ENCODE measurements at places on chromosomes 5 and 9.

DNA sequence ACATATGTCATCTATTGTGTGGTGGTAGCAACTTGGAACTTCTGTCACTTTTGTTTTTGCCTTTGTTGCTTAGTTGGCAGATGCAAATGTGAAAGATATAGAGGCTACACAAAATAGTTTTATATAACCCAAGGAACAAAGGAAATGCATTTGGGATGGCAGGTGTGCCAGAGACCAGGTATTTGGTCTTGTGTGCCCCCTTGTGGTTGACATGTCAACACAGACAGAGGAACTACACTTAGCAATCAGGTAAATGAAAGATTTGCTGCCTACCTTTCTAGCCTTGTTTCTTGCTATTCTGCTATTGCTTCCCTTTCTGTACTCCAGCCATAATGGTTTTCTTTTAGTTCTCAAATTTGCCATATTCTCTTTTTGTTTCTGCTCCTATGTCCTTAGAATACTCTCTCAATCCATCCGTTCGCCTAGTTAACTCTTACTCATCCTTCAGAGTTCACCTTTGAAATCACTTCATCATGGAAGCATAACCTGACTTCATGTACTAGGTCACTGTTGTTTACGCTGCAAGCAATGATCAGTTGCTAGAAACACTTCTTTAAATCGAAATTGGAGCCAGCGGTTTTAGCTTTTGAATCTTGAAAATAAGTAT lies 119.5 kb downstream of the TRPM3 start:
- peak; percentile 50 for DNase-seq

DNA sequence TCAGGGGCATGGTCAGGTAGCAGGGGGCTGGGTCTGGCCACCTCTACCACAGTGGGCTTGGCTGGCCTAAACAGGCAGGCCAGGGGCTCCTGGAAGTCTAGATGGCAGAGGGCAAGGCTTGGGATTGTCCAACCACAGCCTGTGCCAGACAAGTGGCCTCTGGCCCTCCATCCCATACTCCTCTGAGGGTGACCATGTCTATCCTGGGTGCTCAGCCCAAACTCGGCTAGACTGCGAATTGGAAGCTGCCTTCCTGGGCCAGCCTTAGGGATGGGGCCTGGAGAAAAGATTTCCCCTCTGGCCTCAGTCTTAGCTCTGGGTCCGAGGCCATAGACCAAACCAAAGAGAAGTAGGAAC lies 110.5 kb downstream of the PHF2 start:
- DNase-seq, result no peak

GRCh38 chr9:130971294-130971849 lies 32.3 kb upstream of the FIBCD1 start:
- no peak for DNase-seq

GRCh38 chr5:134019636-134020035 lies 14.9 kb upstream of the VDAC1 start:
- DNase-seq, result no peak

GRCh38 chr5:118637947-118638670 lies 350.2 kb downstream of the DTWD2 start:
- DNase-seq, result no peak

- no peak for DNase-seq
Observed at GRCh38 chr9:127393645-127394044, 3.3 kb upstream of the SLC2A8 start.

- no peak for DNase-seq
Observed at GRCh38 chr5:179733772-179734126, 1.1 kb downstream of the MAML1 start.

- no peak for DNase-seq
Observed at GRCh38 chr9:110671849-110672248, 3.3 kb downstream of the MUSK start.

GRCh38 chr9:111038331-111039230 lies at the start of gene LPAR1:
Gene LPAR1 (minus strand): TSS chr9:111038470. CDS start chr9:110972117, 66,353 bp downstream.
- no peak for DNase-seq

- DNase-seq, result no peak
Observed at GRCh38 chr5:31464081-31464480, 67.8 kb downstream of the DROSHA start.

All from MM.1S (cell line).